Hematopoietic multipotent progenitor cell treated with erythropoietin and hydrocortisone succinate and interleukin-3 and kit ligand, for 15 days (in vitro differentiated cells): ENCODE measurements at places on chromosomes 7 and 10.

- DNase-seq, result no peak
These were observed 160.6 kb downstream of the PRKAG2 start for GRCh38 chr7:151716323-151716722.

- DNase-seq, result no peak
These were observed 71.3 kb downstream of the VWA2 start for GRCh38 chr10:114310346-114310745.

- peak; percentile 64 for DNase-seq
These were observed at the start of gene PFKFB3 for GRCh38 chr10:6202684-6203330. TSS of gene PFKFB3 (plus strand) at chr10:6202932. CDS start at chr10:6203261, 329 bp downstream.

- no peak for DNase-seq
These were observed 150.3 kb downstream of the POLR1F start for GRCh38 chr7:19558527-19558926.

- DNase-seq, result no peak
These were observed 28.9 kb downstream of the GNA12 start for GRCh38 chr7:2814946-2815874.

DNA sequence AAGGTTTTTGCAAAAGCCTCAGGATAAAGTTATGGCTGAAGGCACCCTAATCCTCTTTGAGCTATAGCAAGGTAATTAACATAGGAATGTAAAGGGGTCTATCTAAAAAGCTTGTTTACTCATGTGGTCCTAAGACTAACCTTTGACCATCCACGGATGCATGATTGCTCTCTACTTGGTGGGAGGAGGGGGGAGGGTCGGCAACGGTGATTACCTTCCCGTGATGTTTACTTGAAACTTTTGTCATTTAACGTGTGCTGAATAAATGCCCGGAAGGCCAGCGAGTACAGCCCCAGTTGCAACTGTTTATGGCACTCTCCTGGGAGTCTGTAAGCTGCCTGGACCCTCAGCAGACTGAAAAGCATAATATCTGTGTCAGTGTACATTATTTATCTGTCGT is 78.9 kb upstream of the GPR22 start:
- DNase-seq, result no peak

DNA sequence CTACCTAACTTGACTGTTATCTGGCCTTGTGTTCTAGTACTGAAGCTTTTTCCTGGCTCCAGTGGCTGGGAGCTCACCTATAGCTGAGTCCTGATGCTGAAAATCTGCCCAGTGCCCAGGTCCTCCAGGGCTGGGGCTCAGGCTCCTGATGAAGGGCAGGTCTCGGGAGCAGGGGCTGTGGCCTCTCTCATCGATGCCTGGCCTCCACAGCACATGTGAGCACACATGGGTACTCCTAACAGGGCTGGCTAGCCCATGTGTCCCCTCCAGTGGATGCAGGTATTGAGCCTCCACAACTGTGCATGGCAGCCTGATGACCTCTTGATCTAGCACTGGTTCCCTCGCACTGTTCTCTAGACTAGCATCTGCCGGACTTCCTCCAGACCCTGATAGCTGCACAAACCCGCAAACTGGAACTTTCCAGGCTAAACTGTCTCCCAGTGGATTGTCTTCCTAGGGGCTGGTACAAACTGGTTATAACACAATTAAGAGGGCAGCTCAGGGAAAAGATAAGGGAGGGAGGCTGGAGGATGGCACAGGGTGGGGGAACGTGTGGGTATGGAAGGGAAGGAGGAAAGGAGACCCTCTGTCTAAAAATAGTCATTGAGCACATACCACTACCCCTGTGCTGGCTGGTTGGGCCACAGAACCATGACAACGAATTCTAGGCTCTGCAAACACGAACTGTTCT is 35.1 kb downstream of the PLAC9 start:
- no peak for DNase-seq

DNA sequence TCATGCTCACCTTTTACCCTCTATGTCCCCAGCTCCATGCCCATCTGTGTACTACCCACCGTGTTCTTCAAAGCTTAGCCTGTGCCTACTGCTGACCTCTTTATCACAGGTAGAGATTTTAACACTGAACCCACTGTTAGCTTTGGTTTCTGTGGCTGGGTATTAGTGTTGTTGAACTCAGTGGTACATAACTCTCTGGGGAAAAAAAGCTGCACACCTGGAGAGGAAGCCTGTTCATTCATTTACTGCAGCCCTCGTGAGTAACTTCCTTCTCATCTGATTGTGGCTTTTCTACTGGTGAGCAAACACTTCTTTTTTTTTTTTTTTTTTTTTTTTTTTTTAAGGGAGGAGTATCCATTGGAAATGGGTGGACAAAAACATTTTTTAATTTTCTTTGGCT is 326.3 kb downstream of the CCSER2 start:
- DNase-seq, result no peak

- no peak for DNase-seq
These were observed at the start of gene ADAMTS14 for GRCh38 chr10:70672165-70673042. TSS of gene ADAMTS14 (plus strand) at chr10:70672506. CDS start at chr10:70672803, 297 bp downstream.

- DNase-seq, result no peak
These were observed 19.0 kb upstream of the DMBT1 start for GRCh38 chr10:122541541-122542002.

DNA sequence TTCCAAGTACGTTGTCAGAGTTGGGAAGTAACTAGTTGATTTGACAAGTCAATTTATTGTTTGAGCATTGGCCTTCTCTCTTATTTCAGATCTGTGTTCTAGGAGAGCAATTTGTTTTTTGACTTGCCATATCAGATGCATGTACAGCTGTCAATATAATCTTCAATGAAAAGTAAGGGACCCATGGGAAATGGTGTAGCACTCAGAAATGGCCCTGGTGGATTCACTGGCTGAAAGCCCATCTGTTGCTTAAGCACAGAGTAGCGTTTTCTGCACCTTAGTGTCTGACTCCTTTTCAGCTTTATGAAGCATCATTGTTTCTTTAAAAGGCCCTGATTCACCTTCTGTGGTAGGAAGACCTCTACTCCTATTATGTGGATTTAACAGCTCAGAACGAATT is 10.2 kb downstream of the GARS1 start:
- no peak for DNase-seq

DNA sequence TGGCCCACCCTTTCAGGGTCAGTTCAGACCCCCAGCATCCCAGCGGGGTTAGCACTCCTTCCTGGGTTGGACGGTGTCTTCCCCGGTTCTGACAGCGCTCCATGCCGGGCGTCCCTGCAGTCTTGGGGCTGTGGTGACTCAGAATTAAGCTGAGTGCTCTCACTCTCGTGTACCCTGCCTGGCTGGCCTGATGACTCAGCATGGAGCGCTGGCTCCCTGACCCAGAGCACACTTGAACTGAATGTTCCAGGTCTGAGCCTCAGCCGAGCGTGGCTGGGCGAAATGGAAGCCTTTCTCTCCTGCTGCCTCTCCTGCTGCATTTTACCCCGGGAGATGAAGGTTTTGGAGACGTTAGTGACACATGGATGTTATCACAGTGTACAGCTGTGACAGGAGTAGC is 7.1 kb downstream of the BAG3 start:
- peak; percentile 64 for DNase-seq

DNA sequence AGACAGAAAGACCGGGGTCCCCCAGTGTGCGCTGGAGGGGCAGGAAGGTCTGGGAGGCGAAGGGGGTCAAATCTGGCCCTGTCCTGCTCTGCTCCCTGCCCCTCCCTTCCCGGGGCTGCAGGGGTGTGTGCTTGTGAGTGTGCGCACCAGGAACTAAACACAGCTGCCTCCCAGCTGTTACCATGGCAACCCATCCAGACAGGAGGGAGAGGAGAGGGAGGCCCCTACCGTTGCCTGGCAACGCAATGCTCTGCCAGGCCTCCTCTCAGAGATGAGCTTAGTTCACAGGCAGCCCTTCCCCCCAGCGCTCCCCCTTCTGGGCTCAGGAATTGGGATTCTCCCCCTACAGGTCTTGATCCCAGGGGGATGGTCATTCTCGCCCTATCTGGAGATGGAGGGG is 6.1 kb downstream of the NYAP1 start:
- peak; percentile 56 for DNase-seq

DNA sequence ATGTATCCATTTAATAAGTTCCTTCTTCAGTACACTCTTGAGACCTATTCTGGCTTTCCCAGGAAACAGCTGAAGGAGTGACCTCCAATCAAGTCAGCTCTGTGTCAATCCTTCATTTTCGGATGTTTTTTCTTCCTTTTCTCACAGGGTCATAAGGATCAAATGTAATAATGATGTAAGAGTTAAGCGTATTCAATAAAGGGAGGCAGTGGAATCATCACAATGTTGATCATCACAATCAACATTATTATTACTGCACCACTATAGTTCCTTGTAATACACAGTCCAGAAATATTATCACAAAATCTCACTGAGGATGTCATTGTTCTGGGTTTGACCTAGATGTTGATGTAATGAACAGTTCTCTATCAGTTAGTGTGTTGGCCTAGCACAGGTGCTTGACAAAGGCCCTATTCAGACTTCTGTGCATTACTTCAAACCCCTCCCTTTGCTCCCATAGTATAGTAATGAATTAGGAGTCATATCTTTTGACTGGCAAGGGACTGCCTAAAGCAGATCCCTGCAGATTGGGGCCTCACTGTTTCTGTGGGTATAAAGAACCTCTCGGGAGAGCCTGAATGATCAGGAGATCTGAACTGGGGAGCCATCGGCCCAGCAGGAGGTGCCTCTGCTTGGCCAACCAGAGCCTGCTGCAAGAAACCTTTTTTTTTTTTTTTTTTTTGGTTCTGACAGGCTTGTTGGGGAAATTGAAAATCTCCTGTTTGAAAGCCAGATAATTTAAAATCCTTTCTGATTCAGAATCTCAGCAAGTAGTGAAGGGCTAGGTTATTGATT is 100.6 kb downstream of the KAT6B start:
- DNase-seq, result no peak

- DNase-seq, result no peak
These were observed 73.9 kb upstream of the CXCL12 start for GRCh38 chr10:44458671-44459413.

GRCh38 chr10:2933071-2933470 is 134.3 kb upstream of the PFKP start:
- DNase-seq, result no peak

DNA sequence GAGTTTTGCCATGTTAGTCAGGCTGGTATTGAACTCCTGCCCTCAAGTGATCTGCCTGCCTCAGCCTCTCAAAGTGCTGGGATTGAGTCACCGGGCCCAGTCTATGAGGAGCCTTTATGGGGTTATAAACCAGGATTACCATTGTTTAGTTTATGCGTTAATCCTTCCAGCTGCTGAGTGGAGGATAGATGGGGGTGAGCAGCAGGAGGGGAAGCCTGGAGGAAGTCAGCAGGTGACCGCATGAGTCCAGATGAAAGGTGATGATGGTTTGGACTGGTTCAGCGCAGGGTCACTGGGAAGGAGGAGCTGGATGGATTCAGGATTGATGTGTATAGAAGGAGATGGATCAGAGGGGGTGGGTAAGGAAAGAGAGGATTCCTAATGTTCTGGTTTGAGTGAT is 197.1 kb downstream of the ADAM12 start:
- no peak for DNase-seq

DNA sequence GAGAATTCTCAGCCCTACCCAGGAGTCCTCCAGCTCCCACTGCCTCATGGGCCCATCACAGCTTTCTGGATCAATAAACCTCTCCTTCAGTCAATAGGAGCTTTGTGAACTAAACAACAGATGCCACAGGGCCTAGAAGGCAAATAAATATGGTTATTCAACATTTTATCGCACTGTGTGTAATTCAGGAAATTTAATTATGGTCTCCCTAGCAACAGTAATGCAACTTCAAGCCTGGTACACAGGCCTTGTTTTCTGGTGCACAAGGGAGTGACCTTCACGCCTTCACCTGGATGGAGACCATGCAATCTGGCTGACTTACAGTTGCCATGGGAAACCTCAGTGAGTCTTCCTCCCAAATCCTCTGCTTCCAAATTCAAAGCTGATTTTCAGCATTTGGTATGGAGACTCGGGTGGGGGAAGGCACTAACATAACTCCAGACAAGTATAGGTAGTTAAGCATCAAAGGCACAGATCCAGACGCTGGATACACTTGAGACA is 441.0 kb upstream of the NPVF start:
- no peak for DNase-seq

DNA sequence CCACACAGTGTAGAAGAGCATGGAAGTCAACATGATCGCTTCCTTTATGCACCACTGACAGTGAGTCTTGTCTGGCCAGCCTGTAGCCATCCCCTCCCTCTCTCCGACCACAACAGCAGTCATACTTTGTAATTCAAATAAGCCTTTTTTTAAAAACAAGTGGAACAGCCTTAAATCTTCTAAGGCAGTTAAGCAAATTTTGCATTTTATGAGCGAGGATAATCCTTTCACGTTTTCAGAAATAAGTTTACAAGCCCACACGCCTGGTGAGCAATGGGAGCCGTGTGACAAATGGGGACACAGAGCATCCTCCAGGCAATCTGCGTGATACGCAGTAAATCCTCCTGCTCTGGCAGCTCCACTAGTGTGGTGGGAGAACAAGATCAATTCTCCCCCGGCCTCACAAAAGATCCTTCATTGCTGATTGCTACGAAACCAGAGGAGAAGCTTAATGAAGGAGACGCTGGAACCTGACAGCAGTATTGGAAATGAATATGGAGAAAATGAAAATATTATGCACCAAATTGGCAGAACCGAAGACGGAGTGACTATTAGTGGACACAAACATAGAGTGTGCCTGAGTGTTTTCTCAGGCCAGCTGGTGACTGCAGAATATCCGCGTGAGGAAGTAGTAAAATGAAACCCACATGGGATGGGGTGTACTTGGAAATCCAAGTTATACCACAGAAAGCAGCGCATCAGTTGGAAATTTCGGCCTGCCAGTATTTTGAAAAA is 104.2 kb upstream of the CDCA7L start:
- no peak for DNase-seq

- no peak for DNase-seq
These were observed 40.4 kb downstream of the ASAH2 start for GRCh38 chr10:50210876-50211275.
